ENCODE measurements at places on chromosomes 2 and 18. TPM values are rescaled to one million over a fixed set of nuclear protein-coding genes. Genes with fewer than 3 reads are reported as not detected.
A peak's percentile ranks its signal among the peaks of the same experiment; 100 is the strongest.

DNA sequence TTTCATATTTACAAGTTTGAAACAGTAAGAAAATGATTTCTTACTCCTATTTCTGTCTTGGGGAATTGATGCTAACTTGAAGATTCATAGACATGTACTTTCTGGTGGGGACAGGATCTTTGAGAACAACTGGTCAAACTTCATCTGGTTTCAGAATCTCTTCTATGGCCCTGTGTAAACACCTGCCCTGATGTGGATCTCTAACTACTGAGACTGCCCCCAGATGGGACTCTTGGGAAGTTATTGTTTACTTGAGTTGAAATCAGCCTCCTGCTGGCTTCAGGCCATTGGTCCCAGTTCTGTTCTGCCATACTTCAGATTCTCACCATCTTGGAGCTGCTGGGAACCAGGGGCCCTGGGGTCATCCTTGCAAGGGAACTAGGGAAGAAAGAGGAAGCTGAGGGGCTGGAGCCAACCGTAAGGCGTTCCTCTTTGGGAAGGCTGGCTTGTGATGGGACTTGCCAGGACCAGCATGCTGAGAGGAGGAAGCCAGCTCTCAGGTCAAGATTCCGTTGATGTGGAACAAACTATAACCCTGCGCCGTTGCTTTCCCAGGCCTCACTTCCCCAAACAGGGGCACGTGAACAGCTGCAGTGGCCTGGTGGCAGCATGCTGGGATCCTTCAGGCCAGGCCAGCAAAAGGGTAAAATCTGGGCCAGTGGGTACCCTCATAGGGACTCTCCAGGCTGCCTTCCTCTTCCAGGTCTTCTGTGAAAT, 135.5 kb upstream of the CXCR4 start:
- DNase-seq = no peak
- H3K27ac ChIP-seq = no peak overlapping the region
- H3K36me3 ChIP-seq = no peaks in the 10 kb centered on the region
- H3K4me1 ChIP-seq = no peaks in the 10 kb centered on the region
- H3K4me3 ChIP-seq = no peak overlapping the region
- H3K27me3 ChIP-seq = no peaks in the 10 kb centered on the region

MPP4 gene
- total RNA-seq = not detected

APOB gene
- total RNA-seq = 0.26 TPM

GRCh38 chr2:229691631-229692030, 22.7 kb downstream of the DNER start:
- H3K27ac ChIP-seq = no peak overlapping the region
- no peak for DNase-seq
- H3K27me3 ChIP-seq = no peaks in the 10 kb centered on the region
- H3K4me3 ChIP-seq = no peak overlapping the region
- peaks cover 7% of the 10 kb centered on the region for H3K36me3 ChIP-seq

GRCh38 chr2:60515721-60516226, 37.7 kb downstream of the BCL11A start:
- no peak overlapping the region for H3K4me3 ChIP-seq
- peaks cover 53% of the 10 kb centered on the region for H3K4me1 ChIP-seq
- peaks cover 43% of the 10 kb centered on the region for H3K36me3 ChIP-seq
- peak; percentile 24 for DNase-seq

GRCh38 chr2:24613154-24613814, 122.2 kb downstream of the NCOA1 start:
- no peak overlapping the region for H3K27ac ChIP-seq
- DNase-seq = peak; percentile 73
- no peaks in the 10 kb centered on the region for H3K36me3 ChIP-seq
- H3K4me1 ChIP-seq = no peaks in the 10 kb centered on the region
- H3K27me3 ChIP-seq = no peaks in the 10 kb centered on the region

DNA sequence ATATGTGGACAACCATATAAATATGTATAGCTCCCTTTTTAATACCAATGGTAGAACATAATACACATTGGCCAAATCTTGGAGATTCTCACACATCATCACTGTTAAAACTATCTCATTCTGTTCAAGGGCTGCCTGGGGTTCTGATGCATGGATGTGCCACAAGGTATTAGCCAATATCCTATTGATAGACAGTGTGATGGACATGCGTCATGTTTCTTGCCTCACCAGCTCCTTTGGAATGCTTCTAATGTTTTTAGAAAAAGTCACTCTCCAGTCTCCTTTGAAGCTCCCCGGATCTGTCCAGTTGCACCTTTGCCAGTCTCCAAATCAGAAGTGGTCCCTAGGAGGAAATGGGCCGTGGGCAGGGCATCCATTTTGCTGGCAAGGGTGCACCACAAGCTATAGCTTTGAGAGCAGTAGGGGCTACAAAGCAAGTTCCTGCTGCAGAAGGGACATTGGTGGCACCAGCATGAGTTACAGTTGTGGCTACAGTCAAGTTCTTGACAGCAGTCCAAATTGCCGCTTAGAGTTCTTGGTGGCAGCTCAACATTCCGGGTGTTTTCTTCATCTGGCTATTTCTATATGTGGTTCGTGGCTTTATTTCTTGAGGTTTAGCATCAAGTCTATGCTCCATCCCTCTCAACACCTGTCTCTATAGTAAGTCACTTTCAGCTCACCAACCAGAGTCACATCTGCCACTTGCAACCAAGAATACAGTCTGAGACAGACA, 25.1 kb upstream of the ATRAID start:
- H3K4me1 ChIP-seq = no peaks in the 10 kb centered on the region
- H3K4me3 ChIP-seq = no peak overlapping the region
- no peak overlapping the region for H3K27ac ChIP-seq
- no peaks in the 10 kb centered on the region for H3K36me3 ChIP-seq
- no peak for DNase-seq

DNA sequence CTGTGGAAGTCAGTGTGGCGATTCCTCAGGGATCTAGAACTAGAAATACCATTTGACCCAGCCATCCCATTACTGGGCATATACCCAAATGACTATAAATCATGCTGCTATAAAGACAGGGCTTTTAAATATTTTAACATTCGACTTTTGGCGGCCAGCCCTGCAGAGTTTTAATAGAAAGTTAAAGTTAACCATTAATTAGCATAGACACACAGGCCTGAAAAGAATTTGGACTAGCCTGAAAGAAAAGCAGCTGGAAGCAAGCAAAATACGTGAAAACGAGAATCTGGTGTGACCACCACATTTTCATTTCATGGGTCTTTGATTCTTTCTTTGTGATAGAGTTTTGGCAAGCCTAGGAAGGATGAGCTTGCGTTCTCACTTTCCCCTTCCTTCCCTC, 184.0 kb downstream of the SCG2 start:
- H3K36me3 ChIP-seq = no peaks in the 10 kb centered on the region
- no peak overlapping the region for H3K4me3 ChIP-seq
- no peak for DNase-seq

SNTG2 gene
- total RNA-seq = 12.7 TPM

Data from H9 (cell line).